SK-N-DZ (cell line): ENCODE measurements at places on chromosomes 2 and 18.

GRCh38 chr2:226125176-226125883 lies 674.3 kb downstream of the IRS1 start:
- no peak for DNase-seq

GRCh38 chr2:149044500-149044899 lies 6.0 kb downstream of the LYPD6B start:
- no peak for DNase-seq

- DNase-seq, result no peak
These were observed 9.8 kb downstream of the NRP2 start for GRCh38 chr2:205692104-205692503.

- DNase-seq, result no peak
These were observed 6.8 kb upstream of the GAL3ST2 start for GRCh38 chr2:241769819-241770184.

GRCh38 chr2:26621469-26622199 lies 19.5 kb downstream of the CIB4 start:
- DNase-seq, result no peak

DNA sequence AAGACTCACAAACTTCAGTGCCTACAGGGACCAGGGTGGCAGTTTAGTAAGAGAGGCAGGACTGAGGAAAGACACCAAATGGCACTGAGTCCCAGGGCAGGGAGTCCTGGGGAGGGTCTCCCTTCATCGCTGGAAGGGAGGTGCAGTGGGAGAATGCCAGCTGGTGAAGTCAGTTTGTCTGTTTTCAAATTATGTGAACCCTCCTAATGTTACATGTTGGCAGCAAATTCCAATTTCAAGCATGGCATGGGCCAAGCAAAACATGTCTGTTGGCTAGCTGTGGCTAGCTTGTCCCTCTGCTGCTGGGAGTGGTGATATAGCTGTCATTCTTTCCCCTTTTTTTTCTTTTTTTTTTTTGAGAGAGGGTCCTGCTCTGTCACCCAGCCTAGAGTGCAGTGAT lies 55.9 kb upstream of the HAAO start:
- no peak for DNase-seq

DNA sequence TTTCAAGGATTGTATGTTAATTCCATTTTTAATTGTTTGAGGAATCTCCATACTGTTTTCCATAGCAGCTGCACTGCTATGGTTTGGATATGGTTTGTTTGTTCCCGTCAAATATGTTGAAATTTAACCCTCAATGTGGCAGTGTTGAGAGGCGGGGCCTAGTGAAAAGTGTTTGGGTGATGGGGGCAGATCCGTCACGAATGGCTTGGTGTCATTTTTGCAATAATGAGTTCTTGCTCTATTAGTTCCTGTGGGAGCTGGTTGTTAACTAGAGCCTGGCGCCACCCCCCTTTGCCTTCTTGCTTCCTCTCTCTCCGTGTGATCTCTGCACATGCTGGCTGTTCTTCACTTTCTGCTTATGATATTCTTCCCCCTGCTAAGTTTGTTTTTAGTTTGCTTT lies 71.4 kb upstream of the LDLRAD4 start:
- DNase-seq, result no peak

DNA sequence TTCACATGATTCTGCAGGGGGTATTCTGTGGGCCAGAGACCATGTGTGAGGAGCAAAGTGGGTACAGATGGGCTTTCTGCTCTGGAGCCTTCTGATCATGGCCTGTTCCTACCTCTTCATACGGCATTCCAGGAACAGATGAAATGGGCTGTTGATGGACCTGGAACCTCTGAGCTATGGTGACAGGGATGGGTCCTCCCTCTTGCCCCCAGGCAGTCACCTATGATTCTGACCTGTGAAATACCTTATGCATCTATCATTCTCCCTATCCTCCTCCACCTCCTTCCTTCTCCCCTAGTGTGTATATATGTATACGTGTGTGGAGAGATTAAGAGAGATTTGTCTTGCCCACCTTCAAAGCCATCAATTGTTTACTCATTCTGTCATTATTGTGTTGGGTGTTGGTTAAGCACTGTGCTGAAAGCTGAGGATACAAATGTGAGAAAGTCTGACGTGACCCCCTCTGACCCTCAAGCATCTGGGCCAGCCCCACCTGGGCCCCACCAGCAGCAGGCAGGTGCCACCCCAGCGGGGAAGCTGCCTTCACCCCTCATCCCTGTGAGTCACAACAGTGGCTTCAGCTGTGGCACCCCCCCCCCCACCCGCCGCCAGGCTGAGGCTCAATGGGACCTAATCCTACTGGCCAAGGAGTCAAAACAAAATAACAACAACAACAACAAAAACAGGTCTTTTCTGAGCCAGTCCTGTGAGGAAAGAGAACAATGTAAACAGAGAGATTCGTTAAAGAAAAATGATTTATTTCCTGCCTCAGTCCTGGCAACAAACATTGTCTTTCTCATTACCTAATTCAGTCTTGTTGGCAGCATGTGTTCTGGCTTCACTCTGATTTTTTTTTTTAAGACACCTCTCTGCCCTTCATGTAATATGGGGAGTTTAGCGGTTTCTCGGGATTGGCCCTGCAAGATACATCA lies 103.8 kb upstream of the CDC42EP3 start:
- no peak for DNase-seq

GRCh38 chr18:5175378-5175777 lies 21.7 kb downstream of the AKAIN1 start:
- no peak for DNase-seq

GRCh38 chr18:75125382-75126331 lies 83.3 kb downstream of the PTGR3 start:
- peak; percentile 81 for DNase-seq

GRCh38 chr2:43675646-43676321 lies 445 bp downstream of the C1GALT1C1L start:
- no peak for DNase-seq

DNA sequence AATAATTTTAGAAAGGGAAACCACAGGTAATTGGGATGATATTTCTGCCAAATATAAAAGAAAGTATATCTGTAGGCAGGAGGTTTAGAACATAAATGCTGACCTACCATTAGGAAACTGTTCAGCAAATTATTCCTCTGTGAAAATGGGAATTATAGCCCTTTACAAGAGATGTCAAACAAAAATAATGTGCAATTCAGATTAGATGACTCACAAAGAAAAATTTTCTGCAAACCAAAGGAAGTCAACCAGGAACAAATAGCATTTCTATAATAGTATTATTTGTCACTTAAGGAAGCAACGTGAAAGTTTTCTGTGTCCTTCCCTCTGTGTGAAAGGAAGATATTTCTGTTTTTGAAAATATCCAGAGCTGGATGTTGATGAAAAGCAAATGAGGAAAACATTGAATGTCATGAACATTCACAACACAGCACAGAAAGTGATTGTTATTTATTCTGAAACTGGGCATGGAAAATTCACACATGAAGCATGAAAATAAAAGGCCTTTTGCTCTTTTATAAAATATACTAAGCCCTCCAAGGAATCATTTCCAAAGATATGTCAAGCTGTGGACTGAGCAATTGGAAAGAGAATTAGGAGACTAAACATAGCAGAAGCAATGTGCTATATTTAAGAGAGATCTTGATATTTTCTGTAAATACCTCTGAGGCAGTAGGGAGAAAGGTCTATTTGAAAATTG lies 57.9 kb upstream of the SPHKAP start:
- DNase-seq, result no peak

DNA sequence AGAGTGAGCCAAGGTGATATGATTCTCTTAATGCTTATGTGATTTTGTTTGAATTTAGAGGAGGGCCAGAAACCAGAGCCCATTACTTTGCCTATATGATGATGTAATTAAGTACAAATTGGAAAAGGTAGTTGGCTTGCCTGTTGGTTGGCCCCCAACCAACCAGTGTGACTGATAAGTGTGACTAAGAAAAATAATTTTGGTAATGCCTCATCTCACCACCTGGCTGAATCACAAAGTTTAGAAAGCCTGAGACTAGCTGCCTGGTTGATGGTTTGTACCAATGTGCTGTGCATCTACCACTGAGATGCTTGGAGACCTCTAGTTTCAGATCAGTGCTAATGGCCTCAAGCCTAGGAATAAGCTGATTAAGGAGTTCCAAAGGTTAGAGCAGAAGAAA lies 338.7 kb downstream of the CDH2 start:
- DNase-seq, result no peak

DNA sequence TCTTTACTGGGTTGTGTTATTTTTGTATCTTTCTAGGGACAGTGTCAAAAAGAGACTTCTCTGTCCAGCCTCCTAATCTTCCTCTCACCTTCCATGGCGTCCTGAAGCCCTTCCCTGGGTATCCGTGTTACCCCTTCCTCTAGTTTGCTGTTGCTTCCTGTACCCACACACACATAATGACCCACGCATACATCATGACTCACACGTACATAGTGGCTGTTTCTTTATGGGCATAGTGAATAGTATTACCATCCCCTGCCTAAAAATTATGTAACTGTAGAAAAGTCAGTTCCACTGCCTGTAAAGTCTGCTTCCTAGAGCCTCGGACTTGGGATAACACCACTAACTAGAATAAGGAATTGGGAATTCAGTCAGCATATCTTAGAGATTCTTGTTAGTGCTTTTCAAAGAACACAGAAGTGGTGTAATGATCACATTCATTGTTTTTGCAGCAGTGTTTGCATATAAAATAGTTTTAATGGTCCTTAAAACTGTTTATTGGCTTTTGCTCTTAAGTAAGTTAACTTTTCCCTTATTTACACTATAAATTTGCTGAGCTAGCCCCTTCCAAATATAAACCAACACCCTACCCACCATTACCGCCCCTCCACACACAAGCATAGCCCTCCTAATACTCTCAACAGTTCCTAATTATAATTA lies 308.4 kb upstream of the RAB12 start:
- no peak for DNase-seq

- DNase-seq, result no peak
These were observed 293.1 kb upstream of the ID2 start for GRCh38 chr2:8388781-8389180.

DNA sequence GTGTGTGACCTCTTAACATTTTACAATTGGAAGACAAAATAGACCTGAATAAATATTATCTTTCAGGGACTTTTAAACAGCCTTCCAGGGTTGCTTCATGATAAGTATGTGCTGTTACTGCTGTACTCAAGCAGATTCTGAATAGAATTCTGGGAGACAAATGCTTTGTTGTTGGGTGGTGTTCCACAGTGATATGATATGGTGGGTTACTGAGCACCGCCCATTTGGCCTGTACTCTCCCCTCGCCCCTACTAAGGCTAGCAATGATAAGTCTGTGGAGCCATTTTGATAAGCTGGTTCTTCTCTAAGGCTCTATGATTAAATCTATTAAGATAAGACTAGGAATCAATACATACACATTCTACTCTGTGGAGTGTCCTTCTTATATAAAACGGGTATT lies 89.8 kb upstream of the ITGA4 start:
- no peak for DNase-seq

GRCh38 chr2:231364061-231364460 lies 31.4 kb upstream of the B3GNT7 start:
- no peak for DNase-seq

GRCh38 chr2:26757873-26758789 lies 6.0 kb upstream of the SLC35F6 start:
- no peak for DNase-seq

DNA sequence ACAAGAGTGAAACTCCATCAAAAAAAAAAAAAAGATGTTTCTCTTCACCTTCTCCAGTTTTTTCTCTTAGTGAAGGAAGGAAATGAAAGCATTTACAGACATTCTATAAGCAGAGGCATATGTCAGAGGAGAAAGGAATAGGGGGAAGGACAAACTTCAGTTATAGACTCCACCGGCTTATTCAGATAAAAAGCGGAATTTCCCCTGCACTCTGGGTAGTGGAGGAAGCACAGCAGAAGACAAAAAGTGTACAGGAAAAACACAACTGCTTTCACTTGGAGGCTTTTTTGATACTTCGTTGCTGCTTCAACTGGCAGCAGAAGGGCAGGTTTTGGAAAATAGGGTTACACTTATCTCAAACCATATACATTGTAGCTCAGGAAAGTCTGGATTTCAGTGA lies 3.2 kb upstream of the MGAT4A start:
- DNase-seq, result no peak

GRCh38 chr2:183255411-183255810 lies 131.2 kb downstream of the NUP35 start:
- DNase-seq, result no peak

DNA sequence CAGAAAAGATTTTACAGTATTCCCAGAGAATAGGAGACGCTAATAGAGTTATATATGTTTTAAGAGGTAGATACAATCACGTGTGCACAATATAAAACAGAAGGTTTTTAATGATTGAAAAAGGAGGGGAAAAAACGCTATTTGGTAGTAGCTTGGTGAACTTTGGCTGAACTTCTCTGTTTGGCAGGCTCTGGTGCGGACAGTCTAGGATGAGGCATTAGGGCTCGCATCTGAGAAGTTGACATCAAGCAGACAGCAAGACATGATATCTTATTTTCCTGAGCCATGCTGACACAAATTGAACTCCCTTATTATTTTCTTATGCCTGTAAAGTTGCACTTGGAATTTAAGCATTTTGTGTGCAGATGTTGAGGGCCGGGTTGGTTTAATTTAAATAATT lies 176.6 kb downstream of the EN1 start:
- DNase-seq, result peak; percentile 2

DNA sequence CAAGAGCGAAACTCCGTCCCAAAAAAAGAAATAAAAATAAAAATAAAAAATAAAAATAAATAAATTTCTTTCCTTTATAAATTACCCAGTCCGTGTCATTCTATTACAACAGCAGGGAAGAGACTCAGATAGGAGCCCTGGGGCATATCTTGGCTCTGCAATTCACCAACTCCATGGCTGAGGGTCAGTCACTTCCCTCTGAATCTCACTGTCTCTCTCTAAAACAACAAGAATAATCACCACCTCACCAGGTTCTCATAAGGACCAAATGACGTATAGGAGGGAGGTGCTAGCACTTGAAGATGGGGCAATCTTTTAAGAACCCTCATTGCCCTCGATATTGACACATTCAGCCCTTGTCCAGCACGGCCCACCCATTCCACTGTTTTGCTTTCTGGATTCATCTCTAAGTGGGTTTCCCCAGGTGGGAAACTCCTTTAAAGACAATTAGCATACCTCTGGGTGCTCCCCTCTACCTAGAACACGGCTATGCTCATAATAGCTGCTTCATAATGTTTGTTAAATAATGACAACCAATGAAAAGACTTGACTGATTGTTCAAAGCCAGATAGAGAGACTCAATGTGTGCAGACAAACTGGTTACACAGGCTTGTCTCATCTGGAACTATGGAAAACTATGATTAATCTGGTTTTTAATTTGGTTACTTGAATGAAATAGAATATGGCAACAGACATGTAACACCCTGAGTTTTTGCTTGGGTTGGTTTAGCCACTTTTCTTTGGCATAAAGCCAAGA lies 15.1 kb downstream of the MYCN start:
- peak; percentile 95 for DNase-seq
